ENCODE measurements at places on chromosomes 3 and 15.

- DNase-seq, result no peak
Observed at GRCh38 chr15:95281470-95281869, 1049.0 kb upstream of the NR2F2 start.

DNA sequence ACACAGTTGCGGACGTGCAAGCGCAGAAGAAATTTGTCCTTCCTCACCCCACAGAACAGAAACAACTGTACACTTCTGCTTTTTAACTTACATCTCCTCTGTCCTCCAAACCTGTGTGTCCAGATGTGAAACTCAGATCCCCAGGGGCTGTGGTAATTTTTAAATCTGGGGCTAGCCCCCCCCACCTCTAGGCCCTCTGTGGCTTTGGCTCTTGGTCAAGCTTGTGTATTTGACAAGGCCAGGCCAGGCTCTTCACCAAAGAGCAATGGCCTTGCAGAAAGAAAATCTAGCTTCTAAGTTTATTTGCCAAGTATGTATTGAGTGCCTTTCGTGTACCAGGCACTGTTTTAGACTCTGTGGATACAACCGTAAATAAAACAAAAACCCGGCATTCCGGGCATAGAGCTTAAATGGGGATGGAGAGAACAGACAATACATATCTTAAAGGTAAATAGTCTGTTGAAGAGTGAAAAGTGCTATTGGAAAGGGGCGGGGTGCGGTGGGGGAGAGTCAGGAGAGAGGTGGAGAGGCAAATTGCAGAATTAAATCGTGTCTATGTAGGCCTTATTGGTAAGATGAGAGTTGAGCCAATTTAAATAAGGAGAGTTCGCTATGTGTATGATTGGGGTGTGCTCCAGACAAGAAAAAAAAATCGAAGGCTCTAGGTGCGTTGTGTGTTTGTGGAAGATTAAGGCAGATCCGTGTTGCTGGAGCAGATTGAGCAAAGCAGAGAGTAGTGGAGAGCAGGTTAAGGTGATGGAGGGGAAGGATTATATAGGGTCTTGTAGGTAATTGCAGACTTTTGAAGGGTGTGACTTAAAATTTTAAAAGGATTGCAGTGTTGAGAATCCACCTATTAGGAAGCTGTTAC is 781 bp upstream of the DPH6 start:
- no peak for DNase-seq

DNA sequence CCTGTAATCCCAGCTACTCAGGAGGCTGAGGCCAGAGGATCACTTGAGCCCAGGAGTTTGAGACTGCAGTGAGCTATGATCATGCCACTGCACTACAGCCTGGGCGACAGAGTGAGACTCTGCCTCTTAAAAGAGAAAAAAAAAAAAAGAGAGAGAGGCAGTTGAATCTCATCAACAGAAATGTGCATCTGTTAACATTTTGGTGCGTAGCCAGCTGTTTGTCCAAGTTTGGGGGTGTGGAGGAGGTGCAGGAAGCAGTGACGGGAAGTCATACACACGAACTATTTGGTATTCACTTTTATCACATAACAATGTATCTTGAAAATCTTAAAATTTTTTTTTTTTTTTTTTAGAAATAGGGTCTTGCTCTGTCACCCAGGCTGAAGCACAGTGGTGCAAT is 18.2 kb upstream of the CEMIP start:
- DNase-seq, result no peak

- no peak for DNase-seq
Observed at GRCh38 chr15:47741082-47741481, 23.8 kb downstream of the SEMA6D start.

GRCh38 chr3:39757307-39757706 is 52.1 kb upstream of the MYRIP start:
- DNase-seq, result no peak

Data from CD4-positive, alpha-beta T cell treated with Interferon gamma for 1 hour (primary cell).